ENCODE measurements at places on chromosomes 11 and 22. TPM values are rescaled to one million over a fixed set of nuclear protein-coding genes. Genes with fewer than 3 reads are reported as not detected.

DNA sequence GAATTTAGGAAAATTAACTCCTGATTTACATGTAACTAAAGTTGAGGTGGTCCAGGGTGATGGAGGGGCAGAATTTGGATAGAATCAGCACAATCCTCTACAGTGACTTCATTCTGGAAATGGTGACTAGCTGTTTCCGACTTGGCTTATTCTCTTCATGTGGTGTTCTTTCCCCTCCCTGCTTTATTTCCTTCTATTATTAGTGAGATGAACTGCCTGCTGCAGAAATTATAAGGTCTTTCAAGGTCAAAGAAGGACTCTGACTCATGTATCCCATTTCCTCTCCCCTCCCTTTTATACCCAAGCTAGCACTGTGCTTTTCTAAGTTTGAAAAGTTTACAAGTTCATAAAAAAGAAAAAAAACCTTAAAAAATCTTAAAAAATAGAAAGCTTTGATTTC is 12.2 kb upstream of the MRPL17 start:
- no peak for DNase-seq

Gene DDI1
- total RNA-seq, result not detected

DNA sequence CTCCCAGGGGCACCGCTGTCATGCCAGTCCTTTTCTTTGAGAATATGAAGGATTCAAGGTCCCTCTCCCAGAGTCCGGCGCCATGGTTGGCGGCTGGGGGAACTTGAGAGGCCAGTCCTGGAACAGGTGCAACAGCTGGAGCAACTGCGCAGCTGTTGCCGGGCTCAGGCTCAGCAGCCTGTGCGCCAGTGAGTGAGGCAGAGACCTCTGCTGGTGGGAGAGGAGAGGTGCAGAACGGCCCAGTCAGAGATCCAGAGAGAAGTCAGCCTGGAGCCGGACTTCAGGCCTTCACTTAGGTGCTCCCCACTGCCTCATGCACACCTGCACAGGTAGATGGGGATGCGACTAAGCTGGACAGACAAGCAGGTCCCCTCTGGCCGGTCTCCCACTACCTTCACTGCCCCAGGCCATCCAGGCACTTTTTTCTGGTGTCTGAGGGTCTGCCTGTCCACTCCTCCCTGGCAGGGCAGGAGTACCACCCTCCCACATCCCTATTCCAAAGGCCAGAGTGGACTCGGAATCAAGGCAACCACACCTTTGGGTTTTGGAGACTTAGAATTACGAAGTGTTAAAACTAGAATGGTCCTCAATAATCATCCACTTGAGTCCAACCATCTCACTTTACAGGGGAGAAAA is 4.6 kb downstream of the CHRDL2 start:
- peak; percentile 81 for DNase-seq

Gene UBQLN3
- total RNA-seq, result 0.13 TPM

Gene B3GAT1
- 0.35 TPM for total RNA-seq

DNA sequence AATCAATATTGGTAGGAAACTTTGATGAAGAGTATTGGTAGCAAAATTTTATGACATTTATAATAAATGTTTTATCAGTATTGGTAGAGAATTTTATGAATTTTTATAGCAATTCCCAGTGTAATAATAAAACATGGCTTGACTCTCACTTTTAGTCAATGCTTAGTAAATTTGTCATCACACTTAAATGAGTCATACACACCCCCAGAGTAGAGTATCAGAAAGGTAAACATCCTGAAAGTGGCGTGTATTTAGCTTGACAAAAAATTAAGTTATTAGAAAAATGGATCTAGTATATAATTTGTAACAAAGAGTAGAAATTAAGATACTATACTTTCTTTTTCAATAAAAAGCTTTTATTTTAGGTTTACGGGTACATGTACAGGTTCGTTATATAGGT is 2.6 kb downstream of the MS4A3 start:
- no peak for DNase-seq

Gene C1QTNF5
- total RNA-seq, result 25.1 TPM

GRCh38 chr11:93591247-93591898 is 48.2 kb upstream of the SMCO4 start:
- no peak for DNase-seq

GRCh38 chr22:49099496-49100124 is 728.1 kb downstream of the BRD1 start:
- DNase-seq, result peak; percentile 62

DNA sequence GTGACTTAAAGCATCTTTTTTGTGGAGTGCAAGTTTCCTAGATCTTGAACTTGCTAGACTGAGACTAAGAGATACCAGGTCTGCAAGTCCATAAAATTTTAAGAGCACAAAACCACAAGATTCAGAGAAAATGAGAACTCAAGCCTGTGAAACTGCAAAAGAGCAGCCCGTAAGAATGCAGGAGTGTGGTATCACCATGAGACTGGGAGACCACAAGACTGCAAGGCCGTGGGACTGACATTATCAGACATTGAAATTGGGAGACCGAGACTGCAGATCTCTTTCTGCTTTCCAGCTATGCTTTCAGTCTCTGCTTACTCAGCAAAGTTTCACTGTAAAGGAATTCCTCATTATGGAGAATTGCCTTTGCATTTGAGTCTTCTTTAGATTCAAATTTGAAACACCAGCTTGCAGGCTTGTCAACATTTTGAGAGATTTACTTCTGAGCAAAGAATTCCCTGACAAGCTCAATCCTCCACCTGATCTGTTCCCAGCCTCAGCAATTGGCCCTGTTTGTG is 621.2 kb downstream of the KCNA4 start:
- no peak for DNase-seq

Gene IGSF9B
- total RNA-seq, result 40.0 TPM

- DNase-seq, result no peak
These were observed 15.6 kb downstream of the GDPD5 start for GRCh38 chr11:75510004-75510722.

Measured in left cardiac atrium (tissue), 4 donors.